ENCODE measurements at places on chromosomes 3 and 15. TPM values are rescaled to one million over a fixed set of nuclear protein-coding genes. Genes with fewer than 3 reads are reported as not detected.

TMCO5A gene
- not detected for total RNA-seq

- DNase-seq: no peak
Observed at GRCh38 chr3:66303491-66303901, 82.7 kb downstream of the SLC25A26 start.

PLA1A gene
- 2.1 TPM for total RNA-seq

GRCh38 chr3:71102111-71102983 is 481.2 kb downstream of the FOXP1 start:
- H3K4me3 ChIP-seq: peak overlapping the region; percentile 6
- H3K27me3 ChIP-seq: no peaks in the 10 kb centered on the region
- peaks cover 98% of the 10 kb centered on the region for H3K4me1 ChIP-seq
- no peaks in the 10 kb centered on the region for H3K36me3 ChIP-seq

GRCh38 chr3:40873476-40873875 is 325.8 kb upstream of the CTNNB1 start:
- no peaks in the 10 kb centered on the region for H3K36me3 ChIP-seq
- H3K4me3 ChIP-seq: no peak overlapping the region
- H3K27me3 ChIP-seq: no peaks in the 10 kb centered on the region
- H3K27ac ChIP-seq: no peak overlapping the region

GRCh38 chr3:193978486-193978885 is 157.5 kb upstream of the HES1 start:
- H3K27ac ChIP-seq: no peak overlapping the region
- peaks cover 37% of the 10 kb centered on the region for H3K4me1 ChIP-seq
- no peak overlapping the region for H3K4me3 ChIP-seq
- H3K27me3 ChIP-seq: no peaks in the 10 kb centered on the region

DNA sequence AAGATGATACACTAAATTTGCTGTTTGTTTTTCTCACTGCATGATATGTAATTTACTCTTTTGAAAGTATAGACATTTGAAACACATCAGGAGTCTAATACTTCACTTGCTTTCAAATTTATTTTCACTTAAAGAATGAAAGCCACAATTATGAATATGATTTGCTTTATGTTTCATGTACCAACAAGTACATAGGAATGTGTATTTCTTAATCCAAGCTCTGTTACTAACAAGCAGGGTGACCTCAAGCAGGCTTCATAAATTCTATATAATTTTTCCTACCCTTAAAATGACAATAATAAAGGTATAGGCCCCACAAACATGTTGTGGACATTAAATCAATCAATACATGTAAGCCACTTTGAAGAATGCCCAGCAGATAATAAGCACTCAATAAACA is 170.2 kb upstream of the P2RY1 start:
- H3K27me3 ChIP-seq: no peaks in the 10 kb centered on the region
- H3K4me3 ChIP-seq: no peak overlapping the region
- no peaks in the 10 kb centered on the region for H3K4me1 ChIP-seq
- DNase-seq: no peak

UROC1 gene
- total RNA-seq: not detected

DNA sequence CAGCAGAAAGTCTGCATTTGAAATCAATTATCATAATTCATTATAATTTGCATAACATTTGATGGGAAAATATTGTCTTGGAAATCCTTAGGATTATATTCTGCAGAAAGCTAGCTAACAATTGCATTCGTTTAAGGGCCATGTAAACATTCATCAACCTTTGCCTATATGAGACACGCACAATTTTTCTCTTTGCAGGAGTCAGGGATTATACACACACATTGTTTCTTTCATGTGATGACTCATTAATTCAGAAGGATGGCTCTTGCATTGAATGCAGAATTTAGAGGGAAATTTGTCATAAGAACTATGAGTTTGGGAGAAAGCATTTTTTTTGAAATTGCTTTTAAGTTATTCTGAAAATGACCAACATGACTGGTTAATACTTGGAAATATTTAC is 844.7 kb downstream of the DIPK2A start:
- no peak for DNase-seq
- no peak overlapping the region for H3K4me3 ChIP-seq
- H3K4me1 ChIP-seq: no peaks in the 10 kb centered on the region
- H3K27me3 ChIP-seq: no peaks in the 10 kb centered on the region

GPR87 gene
- total RNA-seq: not detected

DNA sequence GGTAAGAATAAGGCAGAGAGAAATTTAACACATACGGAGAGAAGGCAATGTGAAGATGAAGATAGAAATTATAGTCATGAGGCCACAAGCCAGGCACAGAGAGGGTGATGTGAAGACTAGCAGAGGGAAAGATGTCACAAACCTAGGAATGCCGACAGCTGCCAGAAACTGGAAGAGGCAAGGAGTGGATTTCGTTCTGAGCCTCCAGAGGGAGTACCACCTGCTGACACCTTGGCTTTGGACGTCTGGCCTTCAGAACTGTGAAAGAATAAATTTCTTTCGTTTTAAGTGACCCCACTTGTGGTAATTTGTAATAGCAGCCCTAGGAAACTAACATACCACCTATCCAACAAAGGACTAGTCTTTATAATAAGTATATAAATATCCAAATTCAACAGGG is 5.0 kb upstream of the SGO1 start:
- DNase-seq: no peak
- no peak overlapping the region for H3K4me3 ChIP-seq
- no peaks in the 10 kb centered on the region for H3K27me3 ChIP-seq
- peaks cover 10% of the 10 kb centered on the region for H3K4me1 ChIP-seq
- H3K36me3 ChIP-seq: no peaks in the 10 kb centered on the region

GRCh38 chr3:188236271-188236670 is 82.3 kb downstream of the LPP start:
- H3K36me3 ChIP-seq: no peaks in the 10 kb centered on the region
- peaks cover 95% of the 10 kb centered on the region for H3K4me1 ChIP-seq
- H3K4me3 ChIP-seq: no peak overlapping the region
- DNase-seq: peak; percentile 29
- peak overlapping the region; percentile 36 for H3K27ac ChIP-seq

IQCF5 gene
- not detected for total RNA-seq

TGM5 gene
- 0.17 TPM for total RNA-seq

GRCh38 chr3:181493423-181493822 is 218.3 kb upstream of the SOX2 start:
- H3K4me3 ChIP-seq: no peak overlapping the region
- no peaks in the 10 kb centered on the region for H3K4me1 ChIP-seq
- DNase-seq: no peak
- no peaks in the 10 kb centered on the region for H3K36me3 ChIP-seq

MAP1A gene
- 32.4 TPM for total RNA-seq

DNA sequence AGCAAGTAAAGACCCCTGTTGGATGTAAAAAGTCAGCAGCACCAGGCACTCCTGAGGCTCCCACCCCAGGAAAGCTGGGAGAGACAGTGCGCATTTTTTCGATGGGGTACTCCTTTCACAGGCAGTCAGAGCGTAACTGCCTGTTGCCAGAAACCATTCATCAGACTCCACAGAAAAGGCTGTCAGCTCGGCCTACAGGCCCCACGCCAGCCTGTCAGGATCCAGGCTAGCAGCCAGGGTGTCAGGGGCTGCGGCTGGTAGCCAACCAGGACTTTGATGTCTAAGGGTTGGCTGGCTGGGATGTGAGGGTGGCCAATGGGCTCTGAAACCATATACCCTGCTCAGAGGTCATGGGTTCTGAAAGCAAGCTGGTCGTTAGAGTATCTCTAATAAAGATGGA is 164.5 kb downstream of the WNT5A start:
- no peak overlapping the region for H3K4me3 ChIP-seq
- no peaks in the 10 kb centered on the region for H3K36me3 ChIP-seq
- peak overlapping the region; percentile 31 for H3K27ac ChIP-seq

TMEM108 gene
- total RNA-seq: 12.1 TPM

GRCh38 chr15:50824514-50824913 is 59.0 kb upstream of the SPPL2A start:
- H3K27me3 ChIP-seq: no peaks in the 10 kb centered on the region
- H3K27ac ChIP-seq: no peak overlapping the region
- no peak for DNase-seq
- no peaks in the 10 kb centered on the region for H3K4me1 ChIP-seq
- no peaks in the 10 kb centered on the region for H3K36me3 ChIP-seq

DNA sequence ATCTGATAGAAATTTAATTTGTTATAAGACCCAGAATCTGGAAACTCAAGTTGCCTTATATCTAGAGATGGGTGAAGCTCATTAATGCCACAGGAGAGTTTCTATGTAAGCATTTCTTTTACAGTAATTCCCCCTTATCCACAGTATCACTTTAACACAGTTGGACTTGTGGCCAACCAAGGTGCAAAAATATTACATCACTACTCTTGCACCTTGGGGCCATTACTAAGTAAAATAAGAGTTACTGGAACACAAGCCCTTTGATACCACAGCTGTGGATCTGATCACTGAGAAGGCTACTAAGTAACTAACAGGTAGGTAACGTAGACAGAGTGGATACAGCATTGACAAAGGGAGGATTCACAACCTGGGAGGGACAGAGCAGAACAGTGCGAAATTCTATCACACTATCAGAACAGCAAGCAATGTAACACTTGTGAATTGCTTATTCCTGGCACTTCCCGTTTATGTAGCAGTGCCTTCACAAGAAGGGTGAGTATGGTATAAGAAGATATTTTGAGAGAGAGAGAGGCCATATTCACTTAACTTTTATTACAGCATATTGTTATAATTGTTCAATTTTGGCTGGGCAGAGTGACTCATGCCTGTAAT is 33.9 kb upstream of the TOPBP1 start:
- H3K36me3 ChIP-seq: no peaks in the 10 kb centered on the region
- H3K27me3 ChIP-seq: no peaks in the 10 kb centered on the region
- no peak overlapping the region for H3K4me3 ChIP-seq

STX19 gene
- not detected for total RNA-seq

DNA sequence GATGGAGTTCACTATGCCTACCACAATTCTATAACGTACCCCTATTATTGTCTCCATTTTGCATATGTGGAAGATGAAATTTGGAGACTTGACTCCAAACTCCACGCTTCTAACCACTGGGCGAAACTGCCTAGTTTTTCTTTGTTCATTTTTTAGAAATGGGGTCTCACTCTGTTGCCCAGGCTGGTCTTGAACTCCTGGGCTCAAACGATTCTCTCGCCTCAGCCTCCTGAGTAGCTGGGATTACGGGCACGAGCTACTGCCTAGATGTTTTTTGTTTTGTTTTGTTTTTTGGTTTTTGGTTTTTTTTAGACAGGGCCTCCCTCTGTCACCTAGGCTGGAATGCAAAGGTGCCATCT is 584 bp upstream of the RPL32 start:
- DNase-seq: no peak
- no peaks in the 10 kb centered on the region for H3K27me3 ChIP-seq
- peak overlapping the region; percentile 93 for H3K27ac ChIP-seq
- peaks cover 40% of the 10 kb centered on the region for H3K4me1 ChIP-seq

DNA sequence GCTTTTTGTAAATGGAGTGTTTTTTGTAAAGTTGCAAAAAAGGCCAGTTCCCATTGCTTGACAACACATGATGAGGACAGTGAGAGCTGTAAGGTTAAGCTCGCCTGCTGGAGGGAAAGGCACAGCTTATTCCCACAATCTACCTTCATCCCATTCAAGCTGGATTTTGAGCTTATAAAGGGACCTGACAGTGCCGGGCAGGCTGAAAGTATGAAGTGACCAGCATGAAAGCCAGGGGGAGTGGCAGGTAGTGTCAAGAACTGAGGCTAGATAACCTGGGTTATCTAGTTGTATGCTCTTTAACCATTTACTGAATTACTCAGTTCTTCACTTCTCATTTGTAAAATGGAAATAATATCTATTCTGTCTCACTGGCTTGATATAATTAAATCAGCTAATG is 52.3 kb upstream of the KPNA4 start:
- H3K27me3 ChIP-seq: no peaks in the 10 kb centered on the region
- H3K4me3 ChIP-seq: no peak overlapping the region
- H3K4me1 ChIP-seq: peaks cover 4% of the 10 kb centered on the region
- no peak overlapping the region for H3K27ac ChIP-seq
- H3K36me3 ChIP-seq: no peaks in the 10 kb centered on the region

DNA sequence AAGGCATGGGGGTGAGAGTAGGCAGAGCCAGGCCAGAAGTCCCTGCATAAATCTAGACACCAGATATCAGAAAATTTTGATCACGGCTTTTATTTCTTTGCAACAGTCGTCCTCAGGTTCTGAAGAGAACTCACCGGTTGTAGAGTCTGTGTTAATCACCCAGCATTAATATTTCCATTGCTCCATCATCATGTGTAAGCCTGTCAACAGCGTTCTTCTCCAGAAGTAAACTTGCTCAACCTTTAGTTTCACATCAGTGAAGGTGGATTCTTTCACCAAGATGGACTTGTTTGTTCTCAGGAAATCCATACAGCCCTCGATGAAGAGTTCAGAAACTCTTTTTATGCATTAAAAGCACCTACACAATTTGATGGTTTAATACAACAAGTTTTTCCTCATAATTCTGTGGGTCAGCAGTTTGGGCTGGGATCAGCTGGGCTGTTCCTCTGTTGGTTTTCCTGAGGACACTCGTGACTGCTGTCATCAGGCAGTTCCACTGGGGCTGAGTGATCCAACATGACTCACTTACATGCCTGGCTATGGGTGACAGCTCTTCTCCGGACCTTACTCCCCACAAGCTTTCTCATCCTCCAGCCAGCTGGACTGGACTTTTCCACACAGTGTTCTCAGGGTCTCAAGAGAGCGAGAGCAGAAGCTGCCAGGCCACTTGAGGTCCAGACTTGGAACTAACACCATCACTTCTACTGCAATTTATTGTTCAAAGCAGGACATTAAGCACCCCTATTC is 303.4 kb downstream of the ZNF621 start:
- H3K36me3 ChIP-seq: no peaks in the 10 kb centered on the region
- H3K27me3 ChIP-seq: no peaks in the 10 kb centered on the region
- DNase-seq: no peak
- no peak overlapping the region for H3K27ac ChIP-seq
- no peak overlapping the region for H3K4me3 ChIP-seq

CHRM5 gene
- not detected for total RNA-seq

DNA sequence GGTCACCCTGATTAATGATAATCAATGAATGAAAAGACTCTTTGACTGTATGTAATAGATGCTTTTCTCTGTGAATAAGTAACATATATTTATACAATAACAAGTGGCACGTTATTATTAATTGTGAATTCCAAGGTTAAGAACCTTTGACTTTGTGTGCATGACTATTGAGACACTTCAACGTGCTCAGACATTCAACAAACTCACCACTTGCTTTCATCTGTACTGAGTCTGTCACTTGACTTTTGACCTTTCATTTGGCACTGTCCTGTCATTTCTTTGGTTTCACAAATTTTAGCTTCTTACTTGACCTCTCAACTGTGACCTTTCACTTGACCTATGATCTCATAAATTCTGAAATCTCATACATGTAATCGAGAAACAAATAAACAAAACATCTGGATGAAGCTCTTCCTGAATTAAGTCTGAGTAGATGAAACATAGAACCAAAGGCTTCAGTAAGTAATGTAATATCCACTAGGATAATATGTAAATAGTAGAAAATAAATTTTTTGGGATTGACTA is 426.8 kb downstream of the MECOM start:
- no peak overlapping the region for H3K4me3 ChIP-seq
- peaks cover 10% of the 10 kb centered on the region for H3K4me1 ChIP-seq
- H3K27me3 ChIP-seq: no peaks in the 10 kb centered on the region
- no peak for DNase-seq
- no peaks in the 10 kb centered on the region for H3K36me3 ChIP-seq
- no peak overlapping the region for H3K27ac ChIP-seq

Measured in esophagus muscularis mucosa (tissue), 4 donors.